ENCODE measurements at places on chromosomes 16 and 17.

- DNase-seq: no peak
These were observed 338.5 kb downstream of the MAF start for GRCh38 chr16:79261944-79262552.

GRCh38 chr16:31052114-31052513 lies 18.8 kb downstream of the STX4 start:
- no peak for DNase-seq

DNA sequence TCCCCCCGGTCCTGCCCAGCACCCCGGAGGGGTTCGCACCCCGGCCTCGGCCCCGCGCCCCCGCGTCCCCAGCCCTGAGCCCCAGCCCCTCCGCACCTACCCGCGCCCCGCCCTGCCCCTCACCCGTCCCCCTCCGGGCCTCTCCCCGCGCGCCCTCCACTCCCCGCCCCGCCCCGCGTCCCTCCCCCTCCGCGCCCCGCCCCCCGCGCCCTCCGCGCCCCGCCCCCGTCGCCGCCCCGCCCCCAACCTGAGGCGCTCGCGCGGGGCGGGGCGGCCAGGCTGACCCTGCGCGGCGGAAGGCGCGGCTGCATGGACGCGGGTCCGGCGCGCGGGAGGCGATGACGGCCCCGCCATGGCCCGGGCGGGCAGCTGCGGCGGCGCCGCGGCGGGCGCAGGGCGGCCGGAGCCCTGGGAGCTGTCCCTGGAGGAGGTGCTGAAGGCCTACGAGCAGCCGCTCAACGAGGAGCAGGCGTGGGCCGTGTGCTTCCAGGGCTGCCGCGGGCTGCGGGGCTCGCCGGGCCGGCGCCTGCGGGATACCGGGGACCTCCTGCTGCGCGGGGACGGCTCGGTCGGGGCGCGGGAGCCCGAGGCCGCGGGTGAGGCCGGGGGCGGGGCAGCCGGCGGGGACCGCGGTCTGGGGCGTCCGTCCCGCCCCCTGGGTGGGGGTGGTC lies at the start of gene SPIRE2:
Gene SPIRE2, plus strand, starts transcription at position 277 of the 671 bp plus-strand sequence. Its CDS starts 76 bp downstream, at position 353.
- peak; percentile 26 for DNase-seq

GRCh38 chr16:11259655-11260595 lies 3.9 kb upstream of the SOCS1 start:
- no peak for DNase-seq

- no peak for DNase-seq
These were observed 6.9 kb upstream of the VPS53 start for GRCh38 chr17:721540-721937.

DNA sequence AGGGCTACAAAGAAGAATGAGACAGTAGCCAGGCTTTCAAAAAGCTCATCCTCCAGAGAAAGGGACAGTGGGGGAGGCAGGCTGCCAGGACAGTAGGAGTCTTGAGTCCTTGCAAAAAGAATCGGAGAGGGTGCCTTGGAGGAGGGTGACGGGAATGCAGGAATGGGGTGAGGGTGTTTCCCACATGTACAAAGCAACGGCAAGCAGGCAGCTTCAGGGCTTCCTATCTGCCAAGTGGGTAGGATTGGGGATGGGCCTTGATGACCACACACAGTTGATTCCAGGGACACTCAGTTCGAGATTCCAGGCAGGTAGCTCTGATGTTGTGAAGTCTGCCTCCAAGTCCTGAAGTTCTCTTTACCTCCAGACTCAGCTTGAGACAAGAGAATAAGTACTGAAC lies 54.4 kb downstream of the C17orf67 start:
- DNase-seq: no peak

- DNase-seq: no peak
These were observed 14.2 kb downstream of the TRPV1 start for GRCh38 chr17:3594976-3595375.

- no peak for DNase-seq
These were observed 45.0 kb downstream of the ABR start for GRCh38 chr17:1134634-1135324.

DNA sequence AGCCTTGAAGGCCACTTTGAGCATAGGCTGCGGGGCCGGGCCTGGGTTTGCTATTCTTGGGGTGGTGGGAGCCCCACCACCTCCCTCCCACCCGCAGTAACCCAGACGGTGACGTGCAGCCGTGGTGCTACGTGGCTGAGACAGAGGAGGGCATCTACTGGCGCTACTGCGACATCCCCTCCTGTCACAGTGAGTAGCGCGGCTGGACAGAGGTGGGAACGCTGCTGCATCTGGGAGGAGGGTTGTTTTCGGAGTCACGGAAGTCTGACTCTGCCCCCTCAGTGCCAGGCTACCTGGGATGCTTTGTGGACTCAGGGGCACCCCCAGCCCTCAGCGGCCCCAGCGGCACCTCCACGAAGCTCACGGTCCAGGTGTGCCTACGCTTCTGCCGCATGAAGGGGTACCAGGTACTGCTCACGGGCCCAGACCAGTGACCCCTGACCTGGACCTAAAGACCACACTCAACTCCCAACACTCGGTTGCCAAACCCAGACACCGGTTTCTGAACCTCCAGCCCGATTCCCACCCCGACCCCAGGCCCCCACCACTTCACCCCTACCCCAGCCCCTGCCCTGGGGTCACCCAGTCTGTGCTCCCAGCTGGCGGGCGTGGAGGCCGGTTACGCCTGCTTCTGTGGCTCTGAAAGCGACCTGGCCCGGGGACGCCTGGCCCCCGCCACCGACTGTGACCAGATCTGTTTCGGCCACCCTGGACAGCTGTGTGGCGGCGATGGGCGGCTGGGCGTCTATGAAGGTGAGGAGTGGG lies 2.1 kb downstream of the KREMEN2 start:
- no peak for DNase-seq

DNA sequence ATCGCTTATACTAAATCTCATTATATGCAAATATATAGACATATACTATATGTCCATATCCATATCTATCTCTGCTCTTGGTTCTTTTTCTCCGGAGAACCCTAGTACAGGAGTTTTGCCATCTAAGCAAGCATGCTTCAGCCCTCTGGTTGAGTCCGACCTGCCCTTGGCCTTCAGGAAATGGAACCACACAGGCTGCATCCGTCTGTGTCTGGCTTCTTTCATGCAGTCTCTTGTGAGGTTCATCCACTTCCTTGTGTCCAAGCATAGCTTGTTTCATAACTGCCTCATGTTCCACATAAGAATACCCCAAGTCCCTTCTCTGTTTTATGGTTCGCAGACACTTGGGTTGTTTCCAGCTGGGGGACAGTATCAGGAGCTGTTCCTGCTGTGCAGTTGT lies 16.8 kb downstream of the SNX20 start:
- DNase-seq: no peak

DNA sequence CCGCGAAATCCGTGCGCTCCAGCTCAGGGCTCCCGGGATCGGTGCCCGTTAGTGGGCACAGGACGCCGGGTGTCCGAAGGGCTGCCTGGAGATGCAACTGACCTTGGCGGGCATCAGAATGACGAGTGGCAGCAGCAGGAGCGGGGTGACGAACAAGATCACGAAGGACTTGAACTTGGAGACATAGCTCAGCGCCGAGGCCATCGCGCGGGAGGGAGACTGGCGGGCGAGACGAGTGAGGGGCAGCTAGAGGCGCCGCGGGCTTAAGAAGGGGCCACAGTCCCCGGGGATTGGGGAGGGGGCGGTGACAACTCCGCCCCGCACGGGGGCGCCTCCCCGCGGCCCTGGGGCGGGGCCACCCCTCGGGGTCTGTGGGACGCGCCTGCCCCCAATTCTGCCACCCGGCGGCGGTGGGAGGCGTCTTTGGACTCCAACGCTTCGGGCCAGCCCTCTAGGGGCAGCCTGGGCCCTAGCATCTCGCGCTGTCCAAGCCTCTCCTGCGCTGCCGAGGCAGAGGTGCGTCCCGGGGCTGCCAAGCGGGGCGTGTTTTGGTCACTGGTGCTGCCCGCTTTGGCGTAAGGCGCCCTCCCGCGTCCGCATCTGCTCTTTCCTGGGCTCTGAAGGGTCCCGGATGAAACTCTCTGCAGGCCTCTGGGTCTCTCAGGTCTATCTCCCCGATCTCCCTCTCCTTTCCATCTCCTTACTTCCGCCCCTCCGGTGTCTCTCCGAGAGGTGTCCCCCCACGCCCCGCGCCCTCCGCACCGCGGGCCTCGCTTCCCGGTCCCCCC lies at the start of gene SLC13A5:
Gene SLC13A5, minus strand, starts transcription at position 240 of the 788 bp plus-strand sequence. Its CDS starts 36 bp downstream, at position 204.
- no peak for DNase-seq

GRCh38 chr17:50123649-50124349 lies 6.2 kb downstream of the SAMD14 start:
- DNase-seq: no peak

DNA sequence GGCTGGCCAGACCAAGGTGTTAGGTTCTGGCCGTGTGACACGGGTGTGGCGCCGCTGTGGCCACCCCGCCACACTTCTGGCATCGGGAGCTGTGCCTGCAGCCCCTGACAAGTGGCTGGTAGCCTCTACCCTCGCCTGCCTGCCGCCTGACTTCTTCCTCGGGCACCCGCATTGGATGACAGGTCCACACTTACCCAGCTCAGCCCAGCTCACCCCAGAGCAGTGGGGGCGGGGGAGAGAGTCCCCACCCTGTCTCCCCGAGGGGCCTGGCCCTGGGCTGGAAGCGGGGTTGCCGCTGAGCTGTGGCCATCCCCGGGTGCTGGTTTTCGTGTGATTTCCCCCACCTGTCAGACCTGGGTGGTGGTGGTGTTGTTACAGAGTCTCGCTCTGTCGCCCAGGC lies 53.9 kb upstream of the ACSF3 start:
- DNase-seq: no peak

GRCh38 chr16:87838643-87839541 lies 30.4 kb downstream of the SLC7A5 start:
- no peak for DNase-seq

GRCh38 chr16:30139583-30140481 lies 16.8 kb upstream of the MAPK3 start:
- no peak for DNase-seq

DNA sequence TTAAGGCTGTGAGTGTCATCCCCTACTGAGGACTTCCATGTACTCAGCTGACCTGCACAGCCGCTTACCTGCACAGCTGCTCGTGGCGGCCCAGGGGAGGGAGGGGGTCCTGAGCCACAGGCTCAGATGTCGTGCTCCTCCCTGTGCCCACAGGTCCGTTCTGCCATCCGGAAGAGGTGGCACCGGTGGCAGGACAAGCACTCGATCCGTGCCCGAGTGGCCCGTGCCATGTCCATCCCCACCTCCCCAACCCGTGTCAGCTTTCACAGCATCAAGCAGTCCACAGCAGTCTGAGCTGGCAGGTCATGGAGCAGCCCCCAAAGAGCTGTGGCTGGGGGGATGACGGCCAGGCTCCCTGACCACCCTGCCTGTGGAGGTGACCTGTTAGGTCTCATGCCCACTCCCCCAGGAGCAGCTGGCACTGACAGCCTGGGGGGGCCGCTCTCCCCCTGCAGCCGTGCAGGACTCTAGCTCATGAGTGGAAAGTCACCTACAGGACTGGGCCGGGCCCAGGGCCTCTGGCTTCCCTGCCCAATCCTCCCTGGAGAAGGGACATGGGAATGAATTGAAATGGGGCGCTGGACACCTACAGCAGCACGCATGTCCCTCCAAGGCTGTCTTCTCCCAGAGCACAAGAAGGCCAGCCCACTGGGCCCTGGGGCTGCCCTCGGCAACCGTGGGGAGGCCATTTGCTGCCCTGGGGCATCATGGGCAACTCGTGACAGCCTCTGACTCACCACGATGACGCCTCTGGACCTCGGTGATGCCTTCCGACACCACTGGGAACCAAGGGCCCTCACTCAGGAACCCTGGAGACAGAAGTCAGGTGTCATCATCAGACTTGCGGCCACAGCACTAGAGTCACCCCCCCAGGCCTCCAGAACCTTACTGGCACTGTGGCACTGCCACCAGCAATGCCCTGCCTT lies 9.9 kb upstream of the SPPL2C start:
- no peak for DNase-seq
